ENCODE measurements at places on chromosomes 7 and 10.

GRCh38 chr10:70714245-70714644, 41.9 kb downstream of the ADAMTS14 start:
- ATAC-seq = no peak

GRCh38 chr10:69948261-69948660, 104.4 kb upstream of the MACROH2A2 start:
- ATAC-seq = no peak

- no peak for ATAC-seq
Observed at GRCh38 chr10:126959906-126960685, 54.9 kb downstream of the DOCK1 start.

- ATAC-seq = no peak
Observed at GRCh38 chr10:28678687-28679457, 1.6 kb downstream of the BAMBI start.

GRCh38 chr7:92639966-92640365, 49.8 kb upstream of the FAM133B start:
- ATAC-seq = no peak

GRCh38 chr7:11689096-11689495, 142.9 kb downstream of the THSD7A start:
- ATAC-seq = no peak

DNA sequence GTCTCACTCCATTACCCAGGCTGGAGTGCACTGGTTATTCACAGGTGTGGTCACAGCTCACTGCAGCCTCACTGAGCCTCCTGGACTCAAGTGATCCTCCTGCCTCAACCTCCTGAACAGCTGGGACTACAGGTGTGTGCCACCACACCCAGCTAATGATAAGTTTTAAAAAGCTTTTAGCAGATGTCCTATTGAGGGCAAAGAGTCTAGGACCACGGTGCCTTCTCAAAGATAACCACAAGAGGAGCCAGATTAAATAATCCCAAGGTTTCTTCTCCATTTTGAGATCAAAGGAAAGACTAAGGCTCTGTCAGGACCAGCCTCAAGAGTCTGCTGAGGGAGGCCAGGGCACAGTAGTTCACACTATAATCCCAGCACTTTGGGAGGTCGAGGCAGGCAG, 4.7 kb downstream of the ATP5MF start:
- ATAC-seq = no peak

GRCh38 chr7:51732951-51733350, 416.3 kb upstream of the COBL start:
- no peak for ATAC-seq

DNA sequence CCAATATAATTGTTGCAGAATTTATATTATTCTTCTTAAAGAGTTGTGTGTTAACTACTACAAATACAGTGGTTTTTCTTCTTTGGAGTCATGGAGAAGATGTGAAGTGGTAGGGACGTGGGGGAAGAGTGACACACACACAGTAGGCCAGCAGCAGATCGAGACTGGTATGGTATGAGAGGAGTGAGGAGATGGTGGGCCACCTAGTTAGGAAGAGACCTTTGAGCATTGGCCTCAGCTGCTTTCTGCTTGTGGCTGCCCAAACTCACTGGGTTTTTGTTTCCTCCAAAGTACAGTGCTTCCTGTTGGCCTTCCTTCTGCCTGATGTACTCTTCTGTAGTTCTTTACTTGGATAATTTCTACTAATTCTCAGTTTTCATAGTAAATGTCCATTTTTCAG, 14.6 kb downstream of the VCL start:
- ATAC-seq = no peak

DNA sequence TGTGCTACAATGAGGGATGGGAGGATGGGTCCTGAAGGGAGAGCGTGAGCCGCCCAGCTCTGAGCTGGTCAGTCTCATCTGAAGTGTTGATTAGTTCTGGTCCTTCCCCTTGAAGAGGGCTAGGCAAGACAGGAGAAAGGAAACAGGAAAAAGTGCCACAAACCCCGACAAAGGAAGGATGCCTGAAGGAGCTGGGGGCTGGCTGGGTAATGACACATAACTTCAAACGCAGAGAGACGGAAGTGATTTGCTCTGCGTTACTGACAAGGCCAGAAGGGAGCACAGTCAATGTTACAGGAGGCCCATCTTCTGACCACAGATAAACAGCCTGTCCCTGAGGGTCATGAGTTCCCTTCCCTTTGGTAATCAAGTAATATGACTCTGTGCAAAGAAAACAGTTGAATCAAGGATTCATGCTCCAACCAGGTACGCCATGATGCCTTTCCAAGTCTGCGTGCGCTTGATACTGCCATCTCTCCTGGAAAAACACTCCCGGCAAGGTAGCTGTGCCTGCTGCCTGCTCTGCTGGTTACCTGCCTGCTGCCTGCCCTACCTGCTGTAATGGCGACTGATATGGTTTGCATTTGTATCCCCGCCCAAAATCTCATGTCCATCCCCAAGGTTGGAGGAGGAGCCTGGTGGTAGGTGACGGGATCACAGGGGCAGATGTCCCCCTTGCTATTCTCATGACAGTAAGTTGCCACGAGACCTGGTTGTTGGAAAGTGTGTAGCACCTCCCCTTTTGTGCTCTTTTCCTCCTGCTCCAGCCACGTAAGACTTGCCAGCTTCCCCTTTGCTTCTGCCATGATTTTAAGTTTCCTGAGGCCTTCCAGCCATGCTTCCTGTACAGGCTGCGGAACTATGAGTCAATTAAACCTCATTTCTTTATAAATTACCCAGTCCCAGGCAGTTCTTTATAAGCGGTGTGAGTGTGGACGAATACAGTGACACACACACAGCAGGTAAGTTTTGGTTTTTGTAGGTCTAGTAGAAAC, 57.9 kb downstream of the GRB10 start:
- no peak for ATAC-seq
